ENCODE measurements at places on chromosomes 7 and 10. TPM values are rescaled to one million over a fixed set of nuclear protein-coding genes. Genes with fewer than 3 reads are reported as not detected.
A peak's percentile ranks its signal among the peaks of the same experiment; 100 is the strongest.

The GPR146 gene
- 5.6 TPM for total RNA-seq

The PON2 gene
- 17.5 TPM for total RNA-seq

The IKZF1 gene
- 360 TPM for total RNA-seq

The SPDYE9 gene
- not detected for total RNA-seq

The RASA4 gene
- 46.6 TPM for total RNA-seq

The TM9SF3 gene
- 81.3 TPM for total RNA-seq

The PNLIPRP2 gene
- total RNA-seq, result not detected

The FFAR4 gene
- not detected for total RNA-seq

The VWDE gene
- total RNA-seq, result 3.2 TPM

DNA sequence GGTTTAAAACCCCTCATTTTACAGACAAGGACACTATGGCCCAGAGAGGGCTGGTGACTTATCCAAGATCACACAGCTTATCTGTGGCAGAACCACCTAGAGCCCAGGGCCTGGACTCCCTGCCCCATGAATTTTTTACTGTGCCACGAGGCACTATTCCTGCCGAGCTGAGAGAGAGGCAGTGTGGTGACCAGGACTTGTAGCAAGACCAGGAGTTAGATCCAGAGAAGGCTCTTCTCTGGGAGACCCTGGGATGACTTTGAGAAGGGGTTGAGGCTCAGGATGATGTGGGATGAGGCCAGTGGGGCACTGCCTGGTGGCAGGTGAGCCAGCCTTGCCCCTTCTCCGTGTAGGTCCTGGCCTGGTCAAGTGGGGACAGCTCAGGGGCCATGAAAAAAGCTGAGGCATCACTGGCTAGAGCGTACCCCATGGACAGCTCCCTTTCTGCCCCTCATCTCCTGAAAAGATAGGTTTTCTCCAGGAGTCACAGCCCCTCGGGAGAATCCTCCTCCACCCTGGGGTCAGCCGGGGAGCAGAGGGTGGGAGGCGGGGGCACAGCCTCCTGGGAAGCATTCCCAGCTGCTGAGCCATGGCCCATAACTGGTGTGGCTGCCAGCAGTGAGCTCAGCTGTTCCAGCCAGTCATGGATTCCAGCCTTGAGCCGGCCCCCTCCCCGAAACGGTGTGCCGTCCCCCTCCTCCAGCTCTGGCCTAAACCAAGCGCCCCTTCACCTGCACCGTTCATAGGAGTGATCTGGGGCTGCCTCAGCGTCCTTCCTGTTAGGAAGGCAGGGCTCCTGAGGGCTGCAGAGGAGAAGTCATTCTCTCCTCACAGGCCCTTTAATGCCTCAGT lies 5.8 kb downstream of the FLNC start:
- H3K36me3 ChIP-seq, result no peaks in the 10 kb centered on the region
- no peak for DNase-seq
- no peak overlapping the region for H3K27ac ChIP-seq

DNA sequence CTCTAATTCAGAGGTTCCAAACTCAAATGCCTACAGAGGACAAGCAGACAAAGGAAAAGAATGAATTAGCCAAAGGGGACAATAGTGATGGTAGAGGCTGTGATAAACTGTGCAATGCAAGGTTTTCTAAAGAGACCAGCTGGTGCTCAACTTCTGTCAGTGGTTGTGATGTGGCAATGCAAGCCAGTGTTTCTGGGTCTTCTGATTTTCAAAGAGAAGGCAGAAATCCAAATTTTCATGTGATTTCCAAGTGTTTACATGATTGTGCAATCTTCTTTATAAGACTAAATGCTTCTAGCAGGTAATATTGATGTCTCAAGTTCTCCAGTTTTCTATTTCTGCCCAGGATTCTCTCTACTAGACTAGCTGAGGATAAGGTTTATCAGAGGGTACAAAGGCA lies 135.9 kb downstream of the PCDH15 start:
- no peaks in the 10 kb centered on the region for H3K27me3 ChIP-seq
- H3K4me3 ChIP-seq, result no peak overlapping the region
- H3K36me3 ChIP-seq, result no peaks in the 10 kb centered on the region

DNA sequence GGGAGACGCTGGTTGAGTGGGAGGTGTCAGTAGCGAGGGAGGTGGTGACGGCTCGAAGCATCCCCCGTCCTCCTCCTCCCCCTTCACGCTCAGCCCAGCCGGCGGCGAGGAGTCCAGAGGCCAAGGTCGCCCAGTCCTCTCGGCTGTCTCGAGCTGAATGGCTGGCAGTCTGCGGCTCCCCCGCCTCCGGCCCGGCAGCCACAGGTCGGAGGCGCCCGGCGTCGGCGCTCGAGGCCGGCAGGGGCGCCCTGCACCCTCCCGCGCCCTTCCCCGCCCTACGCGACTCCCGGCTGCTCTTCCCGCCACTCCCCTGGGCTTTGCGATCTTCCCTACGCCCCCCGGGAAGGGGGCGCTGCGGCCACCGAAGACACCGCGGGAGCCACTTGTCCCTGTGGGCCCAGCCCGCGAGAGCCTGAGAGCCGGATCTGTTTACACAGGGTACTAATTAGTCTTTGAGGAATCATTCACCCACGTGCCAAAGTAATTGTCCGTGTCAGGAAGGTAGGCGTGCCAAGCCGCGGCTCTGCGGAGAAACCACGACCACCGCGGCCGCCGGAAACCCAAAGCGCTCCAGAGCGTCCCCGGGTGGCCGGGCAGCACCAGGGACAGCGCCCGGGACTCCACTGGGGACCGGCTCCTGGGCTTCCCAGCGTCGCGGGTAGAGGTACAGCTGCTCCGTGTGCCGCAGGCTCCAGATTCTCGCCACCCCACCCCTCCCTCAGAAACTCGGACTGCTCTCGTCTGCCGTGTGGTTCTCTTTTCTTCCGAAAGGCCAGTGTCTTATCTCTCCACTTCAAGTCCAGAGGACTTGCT lies at the start of gene NXPH1:
Gene NXPH1 (plus strand): TSS at position 133 of the 813 bp plus-strand sequence.
- H3K27me3 ChIP-seq, result peaks cover 64% of the 10 kb centered on the region
- H3K27ac ChIP-seq, result no peak within 1 kb of the TSS
- H3K4me3 ChIP-seq, result no peak within 1 kb of the TSS
- H3K4me1 ChIP-seq, result peaks cover 2% of the 10 kb centered on the region

- no peak for DNase-seq
- H3K27ac ChIP-seq, result no peak overlapping the region
- H3K36me3 ChIP-seq, result no peaks in the 10 kb centered on the region
- no peaks in the 10 kb centered on the region for H3K4me1 ChIP-seq
These were observed 75.5 kb upstream of the CXCL12 start for GRCh38 chr10:44460416-44460815.

DNA sequence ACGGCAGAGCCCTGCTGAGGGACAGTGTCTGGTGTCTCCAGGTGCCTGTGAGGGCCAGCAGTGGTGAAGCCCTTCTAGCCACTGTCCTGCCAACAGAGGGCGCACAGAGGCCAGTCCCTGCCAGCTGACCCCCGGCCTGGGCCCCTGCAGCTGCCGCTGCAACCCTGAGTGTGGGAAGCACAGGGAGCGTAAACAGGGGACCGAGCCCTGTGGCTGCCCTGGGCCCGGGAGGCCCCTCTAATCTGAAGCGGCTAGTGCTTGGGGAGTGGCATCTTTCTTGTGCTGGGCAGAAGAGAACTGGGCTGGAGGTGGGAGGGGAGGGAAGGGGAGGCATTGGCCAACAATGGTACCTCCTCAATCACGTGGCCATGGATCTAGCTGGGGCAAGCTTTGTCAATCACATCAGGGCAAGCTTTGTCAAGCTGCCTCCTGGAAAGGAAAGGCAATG lies 34.6 kb downstream of the TRIM8 start:
- DNase-seq, result no peak
- no peak overlapping the region for H3K27ac ChIP-seq
- H3K27me3 ChIP-seq, result no peaks in the 10 kb centered on the region

DNA sequence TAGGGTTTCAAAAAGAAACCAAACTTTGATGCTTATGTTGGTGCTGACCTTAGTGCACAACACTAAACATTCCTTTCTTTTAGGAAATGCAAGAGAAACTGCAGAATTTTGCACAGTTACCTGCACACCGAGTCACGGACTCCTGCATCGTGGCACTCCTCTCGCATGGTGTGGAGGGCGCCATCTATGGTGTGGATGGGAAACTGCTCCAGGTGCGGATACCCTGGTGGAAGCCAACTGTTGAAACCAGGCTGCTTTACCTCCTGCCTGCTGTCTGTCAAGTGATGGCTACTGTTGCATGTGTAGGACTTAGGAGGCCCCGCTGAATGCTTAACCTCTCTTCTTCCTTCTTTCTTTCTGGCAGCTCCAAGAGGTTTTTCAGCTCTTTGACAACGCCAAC lies 11.7 kb downstream of the CASP2 start:
- no peak overlapping the region for H3K27ac ChIP-seq
- peaks cover 93% of the 10 kb centered on the region for H3K36me3 ChIP-seq
- H3K4me3 ChIP-seq, result no peak overlapping the region
- peaks cover 58% of the 10 kb centered on the region for H3K4me1 ChIP-seq
- DNase-seq, result peak; percentile 35

DNA sequence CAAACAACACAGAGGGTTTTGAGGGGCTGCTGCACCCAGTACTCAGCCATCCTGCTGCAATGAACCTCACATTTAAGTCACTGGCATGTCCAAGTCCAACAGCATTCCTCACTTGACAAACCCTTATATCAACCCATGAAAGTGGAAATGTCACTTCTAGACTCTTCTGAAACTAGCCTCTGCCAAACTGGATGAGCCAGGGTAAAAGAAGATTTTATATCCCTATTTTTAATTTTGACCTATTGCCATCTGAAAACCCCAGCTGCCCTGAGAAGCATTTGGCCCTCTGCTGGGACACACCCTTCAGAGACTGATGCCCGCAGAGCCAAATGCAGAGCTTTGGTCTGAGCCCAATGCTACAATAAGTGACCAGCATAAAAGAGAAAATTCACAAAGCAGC lies 201.1 kb downstream of the ANK3 start:
- H3K4me1 ChIP-seq, result peaks cover 2% of the 10 kb centered on the region
- H3K4me3 ChIP-seq, result no peak overlapping the region
- H3K27me3 ChIP-seq, result no peaks in the 10 kb centered on the region
- no peak for DNase-seq
- H3K27ac ChIP-seq, result no peak overlapping the region

GRCh38 chr7:116734710-116735109 lies 62.7 kb downstream of the MET start:
- no peak overlapping the region for H3K4me3 ChIP-seq
- no peak overlapping the region for H3K27ac ChIP-seq
- no peaks in the 10 kb centered on the region for H3K4me1 ChIP-seq
- no peak for DNase-seq
- H3K36me3 ChIP-seq, result no peaks in the 10 kb centered on the region

DNA sequence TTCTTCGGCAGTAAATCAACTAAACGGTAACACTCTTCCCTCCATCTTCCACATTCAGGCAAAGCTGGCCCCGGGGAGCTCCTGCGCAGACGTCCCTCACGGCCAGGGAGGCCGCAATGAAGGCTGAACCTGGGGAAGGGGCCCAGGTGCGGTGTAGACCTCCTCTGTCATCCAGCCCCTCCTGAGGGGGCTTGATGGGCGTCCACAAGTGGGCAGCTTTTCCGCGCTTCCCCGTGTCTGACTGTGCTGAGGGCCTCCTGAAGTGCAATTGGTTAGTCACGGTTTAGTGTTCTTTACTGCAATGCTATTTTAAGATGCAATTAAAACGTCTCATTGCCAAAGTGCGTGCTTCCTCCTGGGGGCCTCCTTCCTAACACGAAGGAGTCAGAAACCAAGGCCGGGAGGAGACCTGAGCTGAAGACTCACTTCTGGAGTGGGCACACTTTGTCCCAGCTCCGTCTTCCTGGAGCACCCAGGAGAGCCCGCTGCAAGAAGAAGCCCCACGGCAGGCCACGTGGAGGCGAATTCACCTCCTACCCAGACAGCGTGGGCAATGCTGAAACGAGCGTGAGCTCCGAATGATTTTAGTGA lies 173.3 kb downstream of the ELFN1 start:
- H3K4me1 ChIP-seq, result no peaks in the 10 kb centered on the region
- DNase-seq, result no peak
- no peaks in the 10 kb centered on the region for H3K27me3 ChIP-seq
- H3K36me3 ChIP-seq, result peaks cover 2% of the 10 kb centered on the region
- H3K27ac ChIP-seq, result no peak overlapping the region
- H3K4me3 ChIP-seq, result no peak overlapping the region

DNA sequence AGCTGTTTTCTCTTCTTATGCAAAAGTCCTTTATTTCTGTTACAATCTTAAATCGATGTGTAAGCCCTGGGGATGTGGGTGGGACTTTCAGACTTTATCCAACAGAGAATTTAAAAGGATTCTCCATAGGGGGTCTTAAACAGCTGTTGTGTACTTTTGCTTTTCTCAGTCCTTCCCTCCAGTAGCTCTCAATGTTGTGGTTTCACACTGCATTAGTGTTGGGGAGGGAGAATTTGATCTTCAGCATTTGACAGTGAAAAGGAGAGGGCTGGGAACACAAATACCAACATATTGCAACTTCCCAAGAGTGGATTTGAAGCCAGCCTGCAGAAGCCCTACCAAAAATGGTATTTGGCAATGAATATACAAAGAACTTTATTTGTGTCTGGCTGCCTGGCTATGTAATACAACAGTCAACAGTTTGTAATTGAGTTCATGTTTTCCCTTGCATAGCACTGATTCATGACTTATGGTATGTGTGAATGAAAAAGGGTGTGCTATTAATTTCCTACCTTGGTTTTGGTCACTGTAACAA lies 80.1 kb upstream of the CAPZA2 start:
- H3K4me1 ChIP-seq, result no peaks in the 10 kb centered on the region
- H3K27me3 ChIP-seq, result no peaks in the 10 kb centered on the region
- no peak overlapping the region for H3K4me3 ChIP-seq
- H3K27ac ChIP-seq, result no peak overlapping the region
- H3K36me3 ChIP-seq, result no peaks in the 10 kb centered on the region

DNA sequence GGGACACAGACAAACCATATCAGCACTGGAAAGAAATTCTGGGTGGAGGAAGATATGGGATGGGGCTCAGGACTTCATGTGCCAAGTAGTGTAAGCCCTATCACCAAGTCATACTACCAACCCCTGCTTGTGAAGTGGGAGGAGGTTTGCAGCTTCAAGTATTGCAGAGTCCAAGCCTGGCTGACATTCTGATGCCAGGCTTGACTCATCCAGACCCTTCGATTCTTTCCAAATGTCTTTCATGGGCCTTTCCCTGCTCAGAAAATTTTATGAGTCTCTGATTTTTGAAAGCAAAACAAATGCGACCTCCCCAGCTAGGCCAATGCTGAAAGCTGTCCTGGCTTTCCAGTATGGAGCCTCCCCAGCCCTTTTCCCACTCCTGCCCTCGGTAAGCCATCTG lies 45.1 kb upstream of the SMNDC1 start:
- no peak overlapping the region for H3K4me3 ChIP-seq
- no peak overlapping the region for H3K27ac ChIP-seq
- peaks cover 45% of the 10 kb centered on the region for H3K4me1 ChIP-seq
- DNase-seq, result no peak
- H3K27me3 ChIP-seq, result no peaks in the 10 kb centered on the region

All from activated T-helper 2 cell treated with anti-CD3 and anti-CD28 coated beads, Interferon-gamma antibody, Interleukin-2, Interleukin-4, amounts not matched to agents 10 μg/mL and 5 μg/mL and 100 μg/mL, durations not matched to agents 14 hours and 24 hours and 36 hours (primary cell).